GF-D8 (cell line): ENCODE measurements at places on chromosomes 7 and 10.

DNA sequence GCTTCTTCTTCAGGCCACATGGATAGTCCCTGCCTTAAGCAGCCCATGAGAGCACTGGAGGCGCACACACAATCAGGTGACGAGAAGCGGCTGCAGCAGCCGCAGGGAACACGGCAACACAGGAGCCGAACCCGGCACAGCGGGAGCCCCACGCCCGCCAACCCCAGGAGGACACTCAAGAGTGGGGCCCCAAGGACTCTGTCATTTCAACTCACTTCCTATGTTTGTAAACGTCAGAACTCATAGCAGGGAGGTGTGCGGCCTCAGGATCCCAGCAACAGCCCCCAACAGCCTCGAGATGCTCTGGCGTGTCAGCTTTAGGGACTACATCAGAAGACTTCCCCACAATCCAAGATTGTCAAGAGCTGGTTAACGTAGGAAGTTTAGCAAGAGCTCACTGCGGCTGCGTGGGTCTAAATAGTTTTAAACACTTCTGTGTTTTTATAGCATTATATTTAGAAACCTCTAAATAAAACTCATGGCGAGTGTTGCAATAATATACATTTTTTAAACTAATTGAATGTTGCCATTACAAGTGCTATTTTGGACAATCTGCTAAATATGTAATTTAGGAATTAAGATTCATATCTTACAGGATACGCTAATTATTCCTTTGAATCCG lies 123.4 kb downstream of the MAD1L1 start:
- DNase-seq: no peak

DNA sequence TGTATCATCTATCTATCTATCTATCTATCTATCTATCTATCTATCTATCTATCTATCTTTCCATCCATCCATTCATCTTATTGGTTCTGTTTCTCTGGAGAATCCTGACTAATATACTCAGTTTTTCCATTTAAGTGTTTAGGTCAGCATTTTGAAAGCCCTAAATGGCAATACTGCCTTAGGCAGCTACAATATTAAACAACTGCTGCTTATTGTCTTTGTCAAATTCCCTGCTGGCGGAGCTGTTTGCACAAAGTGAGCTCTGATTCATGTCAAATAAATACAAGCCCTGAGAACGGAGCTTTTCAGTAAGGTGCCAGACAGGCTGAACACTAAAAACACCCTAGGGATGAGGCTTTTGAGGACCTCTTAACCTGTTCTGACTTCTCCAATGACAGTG lies 7.1 kb upstream of the KLHL7 start:
- DNase-seq: no peak

DNA sequence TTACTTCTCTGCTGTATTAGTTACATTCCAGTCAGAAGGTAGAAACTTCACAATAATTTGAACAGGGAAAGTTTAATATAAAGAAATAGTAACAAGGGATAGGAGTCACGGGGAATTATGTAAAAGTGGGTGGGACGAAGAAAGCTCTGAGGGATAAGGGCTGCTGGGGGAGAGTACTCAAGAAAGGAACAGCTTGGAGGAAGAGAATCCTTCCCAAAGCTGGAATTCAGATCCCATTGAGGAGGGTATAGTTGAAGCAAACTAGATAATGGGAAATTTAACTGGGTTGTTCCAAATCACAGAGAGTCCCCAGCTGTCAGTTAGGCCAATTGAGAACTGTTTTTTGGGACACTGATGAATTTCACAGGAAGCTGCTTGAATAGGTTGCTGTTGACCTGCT lies 53.2 kb upstream of the MACC1 start:
- no peak for DNase-seq

- DNase-seq: no peak
Measured at GRCh38 chr7:36171503-36171902, 18.4 kb downstream of the EEPD1 start.

DNA sequence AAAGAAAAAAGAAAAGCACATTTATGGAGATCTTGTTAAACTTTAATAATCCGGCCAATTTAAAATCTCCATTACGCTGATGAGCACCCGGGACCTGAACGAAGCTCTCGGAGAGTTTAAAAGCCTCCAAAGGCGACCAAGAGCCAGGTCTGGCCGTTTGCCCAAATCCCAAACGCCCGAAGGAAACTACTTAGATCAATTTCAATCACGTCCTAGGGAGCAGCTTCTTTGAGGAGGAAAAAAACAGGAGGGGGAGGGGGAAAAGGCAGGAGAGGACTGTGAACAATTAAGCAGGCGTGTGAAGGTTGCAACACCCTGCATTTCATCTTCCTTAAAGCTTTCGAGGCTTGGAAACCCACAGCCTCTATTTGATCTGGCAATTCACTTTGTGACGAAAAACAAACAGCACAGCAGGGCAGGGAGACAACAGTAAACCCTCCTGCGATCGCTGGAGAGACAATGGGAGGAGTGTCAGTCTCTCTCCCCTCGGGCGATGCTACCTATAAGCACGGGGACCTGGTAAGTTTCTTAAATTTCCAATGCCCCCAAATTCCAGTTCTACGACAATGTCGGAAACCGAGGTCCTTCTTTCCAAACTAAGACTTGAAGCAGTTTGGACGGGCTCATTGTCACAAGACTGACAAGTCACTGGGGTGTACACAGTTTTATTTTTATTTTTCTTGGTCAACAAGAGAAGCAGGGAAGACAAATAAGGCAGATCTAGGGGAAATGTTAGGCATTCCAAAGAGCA lies 1.2 kb downstream of the KLF6 start:
- DNase-seq: peak; percentile 52

DNA sequence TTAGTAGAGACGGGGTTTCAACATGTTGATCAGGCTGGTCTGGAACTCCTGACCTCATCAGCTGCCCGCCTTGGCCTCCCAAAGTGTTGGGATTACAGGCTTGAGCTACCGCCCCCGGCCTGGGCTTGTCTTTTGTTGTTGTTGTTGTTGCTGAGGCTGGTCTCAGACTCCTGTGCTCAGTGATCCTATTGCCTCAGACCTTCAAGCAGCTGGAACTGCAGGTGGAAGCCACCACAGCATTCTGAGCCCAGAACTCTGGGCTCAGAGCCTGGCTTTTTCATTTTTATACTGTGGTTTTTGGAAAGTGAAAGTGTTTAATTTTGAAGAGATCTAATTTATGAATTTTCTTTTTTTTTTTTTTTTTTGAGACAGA lies 16.2 kb upstream of the DNAJB6 start:
- no peak for DNase-seq

DNA sequence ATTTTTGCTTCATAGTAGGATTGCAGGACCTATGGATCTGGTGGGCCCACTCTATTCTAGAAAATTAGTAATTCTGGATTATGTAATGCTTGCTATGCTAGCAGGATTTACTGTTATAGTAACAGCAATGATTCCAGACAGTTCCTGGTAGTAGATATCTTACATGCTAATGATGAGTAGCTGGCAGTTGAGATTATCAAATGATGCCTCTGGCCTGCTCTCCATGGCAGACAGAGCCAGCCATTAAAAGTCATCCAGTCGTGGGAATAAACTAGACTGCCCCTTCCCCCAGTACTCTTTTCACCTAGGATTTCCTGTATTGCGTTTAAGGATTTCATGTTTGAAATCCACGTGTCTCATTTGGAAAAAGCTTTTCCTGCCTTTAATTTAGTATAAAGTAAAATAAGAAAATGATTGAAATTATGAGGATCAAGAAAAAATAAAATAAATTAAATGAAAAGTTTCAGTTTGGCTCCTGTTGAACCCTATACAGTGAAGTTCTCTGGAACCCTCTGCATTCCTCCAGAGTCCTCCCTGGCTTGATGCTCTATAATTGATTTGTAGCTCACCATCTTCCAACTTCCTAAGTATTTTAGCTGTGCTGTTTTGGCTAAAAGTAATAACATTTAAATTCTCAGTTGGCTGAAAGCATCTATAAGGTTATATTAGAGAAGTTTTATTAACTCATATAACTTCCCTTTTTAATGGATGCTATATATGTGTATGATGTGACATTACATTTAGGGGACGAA lies 14.6 kb downstream of the UMAD1 start:
- DNase-seq: no peak

GRCh38 chr10:24394461-24395190 lies 185.7 kb downstream of the KIAA1217 start:
- DNase-seq: no peak

DNA sequence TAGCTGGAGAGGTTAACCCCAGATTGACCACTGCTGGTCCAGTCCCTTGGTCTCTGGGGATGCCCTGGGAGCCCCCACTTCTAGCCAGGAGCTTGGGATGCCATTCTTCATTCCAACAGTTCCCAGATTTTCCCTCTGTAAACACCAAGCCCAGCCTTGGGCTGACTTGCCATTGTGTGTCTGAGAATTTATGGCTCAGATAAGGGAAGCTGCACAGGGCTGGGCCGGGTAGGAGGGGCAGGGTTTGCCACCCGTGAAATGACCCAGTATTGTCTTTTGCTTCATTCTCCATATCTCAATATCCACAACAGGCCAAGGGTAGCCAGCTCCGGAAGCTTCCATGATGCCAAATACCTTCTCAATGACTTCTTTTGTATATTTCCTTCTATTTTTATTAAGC lies 32.1 kb downstream of the AFAP1L2 start:
- DNase-seq: no peak

DNA sequence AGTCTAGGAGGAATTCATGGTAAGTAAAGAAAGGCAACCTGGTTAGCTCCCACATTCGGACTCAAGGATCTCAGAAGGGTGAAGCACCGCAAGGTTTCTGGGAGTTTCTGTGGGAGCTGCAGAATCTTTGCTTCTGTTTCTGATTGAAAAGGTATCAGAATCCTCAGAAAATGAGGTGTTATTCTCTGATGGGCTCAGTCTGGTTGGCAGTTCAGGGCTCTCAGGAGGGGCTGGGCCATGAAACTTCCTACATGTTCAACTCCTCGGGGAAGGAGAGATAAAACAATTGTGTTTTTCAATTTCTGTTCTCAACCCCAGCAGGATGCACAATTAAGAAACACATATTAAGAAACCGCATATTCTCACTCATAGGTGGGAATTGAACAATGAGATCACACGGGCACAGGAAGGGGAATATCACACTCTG lies 9.1 kb downstream of the OR2A7 start:
- no peak for DNase-seq

DNA sequence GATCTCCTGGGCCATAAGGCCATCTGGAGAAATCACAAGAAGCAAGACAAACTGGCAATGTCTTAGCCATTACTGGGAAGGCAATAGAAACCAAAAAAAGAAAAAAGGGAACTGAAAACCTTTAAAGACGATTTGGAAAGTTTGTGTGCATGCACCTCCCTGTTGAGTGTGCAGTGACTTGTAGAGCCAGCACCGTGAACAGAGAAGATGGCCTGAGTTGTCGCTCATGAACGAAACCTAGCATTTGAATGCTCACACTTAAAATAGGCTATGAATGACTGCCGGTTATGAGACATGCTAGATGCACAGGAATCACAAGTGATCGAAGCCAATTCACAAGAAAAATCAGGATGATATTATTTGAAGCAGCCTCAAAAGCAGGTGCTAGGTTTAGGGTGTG lies 151.3 kb upstream of the ADO start:
- no peak for DNase-seq

GRCh38 chr7:121038717-121039509 lies 50.4 kb downstream of the CPED1 start:
- DNase-seq: no peak

- DNase-seq: peak; percentile 16
Measured at GRCh38 chr7:7595451-7595850, 28.8 kb downstream of the MIOS start.

- no peak for DNase-seq
Measured at GRCh38 chr7:80463272-80463920, 48.5 kb downstream of the GNAT3 start.

GRCh38 chr10:21972584-21972983 lies 30.9 kb downstream of the DNAJC1 start:
- DNase-seq: no peak

DNA sequence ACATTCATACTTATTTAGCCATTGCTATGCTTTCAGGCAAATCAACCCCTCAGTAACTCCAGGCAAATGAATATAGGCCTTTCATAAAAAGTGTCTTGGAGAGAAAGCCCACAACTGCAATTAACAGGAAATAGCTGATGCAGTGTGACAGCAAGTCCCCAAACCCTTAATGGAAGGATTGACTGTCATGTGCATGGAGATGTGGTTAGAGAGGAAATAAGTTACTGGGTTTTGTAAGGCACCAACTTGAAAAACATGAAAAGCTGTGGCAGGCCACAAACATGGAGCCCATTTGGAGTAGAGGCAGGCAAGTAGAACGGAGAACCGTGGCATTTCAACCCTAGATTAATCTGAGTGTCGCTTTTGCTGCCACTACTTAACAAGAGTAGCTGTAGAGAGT lies 549.4 kb upstream of the C7orf33 start:
- no peak for DNase-seq

DNA sequence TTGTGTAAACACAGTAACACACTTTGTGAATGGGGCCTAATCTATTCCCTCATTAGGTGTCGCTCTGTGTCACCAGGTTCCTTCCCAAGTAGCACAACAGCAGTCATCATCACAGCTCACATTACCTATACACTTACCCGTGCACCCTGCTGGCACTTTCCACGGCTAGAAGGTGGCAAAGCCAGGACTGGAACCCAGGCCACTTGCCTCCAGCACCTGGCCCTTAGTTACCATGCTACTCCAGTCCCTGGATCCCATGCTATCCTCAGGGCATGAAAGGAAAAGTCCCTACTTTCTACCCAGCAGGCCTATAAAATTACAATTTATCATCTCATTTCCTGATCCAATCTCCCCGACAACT lies 18.4 kb downstream of the SMURF1 start:
- DNase-seq: no peak

DNA sequence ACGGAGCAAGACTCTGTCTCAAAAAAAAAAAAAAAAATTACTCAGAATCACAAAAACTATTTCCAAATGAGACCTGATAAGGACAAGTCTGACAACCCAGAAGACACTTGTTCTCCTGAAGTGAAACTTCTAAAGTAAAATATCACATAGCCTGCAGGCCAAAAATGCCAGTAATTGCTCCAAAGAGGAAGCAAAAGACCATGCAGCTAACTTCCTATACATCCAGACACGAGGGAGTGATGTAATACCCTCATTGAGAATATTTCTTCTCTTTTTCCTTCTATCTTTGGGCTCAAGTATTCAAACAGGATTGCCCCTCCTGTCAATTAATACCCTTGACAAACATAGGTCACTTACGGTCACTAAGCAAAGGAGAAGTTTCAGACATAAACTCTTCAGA lies 31.2 kb downstream of the ARMH3 start:
- DNase-seq: peak; percentile 49

DNA sequence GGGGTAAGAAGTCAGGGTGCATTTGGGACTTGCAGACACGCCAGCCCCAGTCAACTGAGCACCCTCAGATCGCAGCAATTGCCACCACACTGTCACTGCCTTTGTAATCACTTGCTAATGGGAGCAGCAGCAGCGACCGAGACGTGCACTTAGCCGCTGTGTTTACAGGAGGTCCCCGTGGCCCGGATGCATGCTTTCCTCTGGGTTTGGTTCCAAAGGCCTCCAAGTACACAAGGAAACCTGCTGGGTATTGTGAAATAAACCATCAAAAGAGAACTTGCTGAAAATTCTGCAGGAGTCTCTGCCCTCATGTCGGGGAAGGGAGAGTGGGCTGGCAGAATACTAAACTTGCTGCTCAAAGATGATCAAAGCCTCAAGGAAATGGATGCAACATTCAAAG lies 341.7 kb downstream of the DNAJB6 start:
- DNase-seq: peak; percentile 16
